ENCODE measurements at places on chromosomes 4 and X.

DNA sequence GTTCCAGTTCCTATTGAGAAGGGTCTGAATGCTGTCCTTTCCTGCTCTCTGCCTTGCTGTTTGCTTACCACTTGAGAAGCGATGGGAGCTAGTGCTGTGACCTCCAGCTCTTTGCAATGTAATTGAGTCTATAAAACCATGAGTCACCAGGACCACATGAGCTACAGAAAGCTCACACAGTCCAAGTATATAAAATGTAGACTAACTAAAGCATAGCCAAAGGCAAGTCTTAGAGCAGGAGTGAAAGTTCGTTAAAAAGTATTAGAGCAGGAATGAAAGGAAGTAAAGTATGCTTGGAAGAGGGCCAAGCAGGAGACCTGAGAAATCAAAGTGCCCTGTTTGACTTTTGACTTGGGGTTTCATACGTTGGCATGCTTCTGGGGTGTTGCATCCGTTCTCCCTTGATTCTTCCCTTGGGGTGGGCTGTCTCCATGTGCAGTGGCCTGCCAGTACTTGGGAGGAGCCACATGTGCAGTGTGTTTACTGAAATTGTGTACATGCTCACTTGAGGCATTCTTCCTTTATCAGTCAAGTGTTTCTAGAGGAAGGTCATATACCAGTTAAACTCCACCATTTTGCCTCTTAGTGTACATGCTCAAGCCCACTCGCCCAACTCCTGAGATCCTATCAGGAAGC, 71.3 kb upstream of the KIT start:
- DNase-seq, result no peak

DNA sequence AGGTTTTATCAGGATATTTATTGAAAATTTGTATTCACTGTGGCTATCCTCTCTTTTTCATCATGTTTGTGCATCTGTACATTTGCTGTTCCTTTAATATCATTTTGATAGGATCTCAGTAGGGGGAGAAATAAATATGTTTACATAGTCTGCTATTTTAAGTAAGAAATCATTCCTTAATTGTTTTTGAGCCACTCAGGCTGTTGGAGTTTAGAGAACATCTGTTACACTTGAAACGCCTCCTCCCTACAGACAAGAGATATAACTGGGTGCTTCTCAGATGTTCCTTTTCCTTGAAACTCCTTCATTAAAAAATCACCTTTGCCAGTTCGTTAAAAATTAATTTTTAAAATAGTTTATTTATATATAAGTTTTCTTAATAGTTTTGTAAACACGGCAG, 59.4 kb downstream of the QRFPR start:
- no peak for DNase-seq

DNA sequence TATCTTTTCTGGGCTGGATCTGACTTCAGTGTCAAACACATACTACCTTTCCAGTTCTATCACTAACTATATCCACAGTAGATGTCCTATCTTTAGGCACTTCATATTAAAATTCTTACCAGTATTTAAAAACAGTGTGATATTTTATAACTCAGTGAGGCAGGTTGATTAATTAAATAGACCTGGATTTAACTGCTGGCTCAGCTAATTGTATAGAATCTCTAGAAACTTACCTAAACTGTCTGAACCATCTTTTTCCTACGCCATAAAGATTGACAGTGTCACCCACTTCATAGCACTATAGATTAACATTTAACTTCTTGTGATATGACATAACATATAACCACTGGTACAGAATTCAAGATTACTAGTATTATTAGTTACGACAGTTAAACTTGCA, 935.3 kb downstream of the FAT4 start:
- no peak for DNase-seq

DNA sequence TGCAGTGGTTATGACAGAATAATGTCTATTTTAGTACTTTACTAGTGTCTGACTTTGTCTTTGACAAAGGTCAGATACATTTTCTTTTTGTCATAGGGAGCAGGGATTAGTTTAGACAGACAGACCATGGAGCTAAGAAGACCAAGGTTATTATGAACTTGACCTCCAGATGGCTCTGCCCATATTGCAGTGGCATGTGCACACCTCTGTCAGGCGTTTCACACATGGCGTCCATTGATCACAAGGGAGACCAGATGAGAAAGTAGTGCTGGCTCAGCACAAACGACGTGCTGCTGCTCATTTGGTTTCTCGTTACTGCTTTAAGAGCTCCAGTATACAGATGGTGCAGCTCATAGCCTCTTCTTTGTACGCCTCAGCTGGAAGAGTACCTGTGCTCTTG, 56.3 kb upstream of the HPSE start:
- no peak for DNase-seq

- no peak for DNase-seq
Measured at GRCh38 chr4:138939960-138940359, 75.6 kb upstream of the NOCT start.

- no peak for DNase-seq
Measured at GRCh38 chr4:139955600-139955999, 198.4 kb downstream of the MAML3 start.

DNA sequence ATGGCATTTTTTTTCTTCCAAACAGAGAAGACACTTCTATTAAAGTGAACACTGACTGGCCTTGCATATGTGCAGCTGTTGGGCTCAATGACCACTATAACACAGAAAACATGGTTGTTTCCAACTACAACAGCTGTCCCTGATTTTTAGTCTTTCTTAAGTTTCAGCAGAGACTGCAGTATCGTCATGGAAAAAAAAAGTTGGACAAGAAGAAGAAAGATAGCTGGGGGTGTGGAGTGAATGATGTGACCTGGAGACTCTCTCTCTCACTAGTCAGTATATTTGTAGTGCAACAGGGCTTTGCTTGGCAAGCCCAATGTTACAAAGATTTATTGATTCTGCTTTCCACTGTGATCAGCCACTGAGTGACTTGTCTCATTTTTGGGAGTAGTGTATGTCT, 29.5 kb upstream of the C4orf54 start:
- DNase-seq, result no peak

DNA sequence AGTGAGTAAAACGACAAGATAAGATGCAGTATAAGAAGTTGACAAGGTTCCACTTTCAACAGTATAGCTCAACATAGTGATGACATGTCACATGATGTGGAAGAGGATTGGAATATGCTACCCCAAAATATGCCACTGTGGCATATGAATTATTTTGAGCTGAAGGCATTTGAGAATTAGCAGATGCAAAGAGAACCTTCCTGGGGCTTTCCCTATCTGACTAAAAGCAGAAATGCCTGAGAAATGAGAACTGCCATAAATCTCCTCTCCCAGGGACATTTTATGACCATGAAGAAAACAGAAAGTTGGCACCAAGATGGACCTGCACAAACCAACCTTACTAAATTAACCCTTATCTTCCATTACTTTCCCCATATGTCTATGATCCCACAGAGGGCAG, 24.8 kb downstream of the CDKN2AIP start:
- DNase-seq, result no peak

DNA sequence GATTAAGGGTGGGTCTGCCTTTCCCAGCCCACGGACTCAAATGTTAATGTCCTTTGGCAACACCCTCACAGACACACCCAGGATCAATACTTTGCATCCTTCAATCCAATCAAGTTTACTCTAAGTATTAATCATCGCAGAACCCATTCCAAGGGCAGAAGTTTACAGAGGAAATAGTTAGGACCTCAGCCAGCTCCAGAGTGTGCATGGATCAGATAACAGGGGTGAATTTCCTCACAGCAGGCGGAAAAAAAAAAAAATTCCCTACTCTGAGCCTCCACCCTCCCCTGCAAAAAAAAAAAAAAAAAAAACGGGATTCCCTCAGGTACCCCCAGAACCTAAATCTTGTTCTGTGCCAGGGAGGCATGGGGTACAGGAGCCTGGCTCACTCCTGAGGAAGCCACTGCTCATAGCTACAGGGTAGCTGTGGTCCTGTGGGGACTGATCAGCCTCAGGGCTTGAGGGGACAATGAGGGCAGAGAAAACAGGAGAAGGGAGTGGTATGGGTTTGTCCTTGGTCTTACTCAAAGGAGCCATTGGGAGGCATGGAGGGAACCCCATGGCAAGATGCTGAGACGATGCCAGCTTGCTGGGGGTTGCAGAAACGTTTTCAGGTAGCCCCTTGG, 113.0 kb downstream of the DHRSX start:
- DNase-seq, result no peak

DNA sequence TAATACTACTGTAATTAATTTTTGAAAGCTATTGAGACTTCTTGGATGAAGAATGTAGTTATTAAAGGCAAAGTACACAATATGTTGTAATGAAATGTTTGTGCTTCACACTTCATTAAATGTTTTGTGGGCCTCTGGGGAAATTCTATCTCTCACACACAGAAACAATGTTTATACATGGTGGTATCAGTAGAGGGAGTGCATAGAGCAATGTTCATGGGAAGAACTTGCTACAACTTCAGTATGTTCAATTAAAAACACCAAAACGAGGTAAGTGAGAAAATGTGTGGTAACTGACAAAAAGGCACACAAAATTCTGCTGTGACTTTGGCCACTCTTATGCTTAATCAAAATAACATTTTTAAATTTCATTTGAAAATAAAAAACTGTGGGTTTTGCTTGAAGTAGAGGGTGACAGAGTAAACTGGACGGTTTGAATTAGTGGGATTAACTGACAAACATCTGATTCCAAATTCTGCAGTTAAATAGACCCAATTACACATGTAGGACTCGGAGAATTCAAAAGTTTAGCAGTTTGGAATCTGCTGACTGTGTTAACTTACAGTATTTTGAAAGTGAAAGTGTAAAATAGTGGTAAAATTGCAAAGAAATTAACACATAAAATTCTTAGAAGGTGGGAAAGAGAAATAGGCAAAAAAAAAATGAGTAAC, 111.4 kb upstream of the TTC29 start:
- no peak for DNase-seq

DNA sequence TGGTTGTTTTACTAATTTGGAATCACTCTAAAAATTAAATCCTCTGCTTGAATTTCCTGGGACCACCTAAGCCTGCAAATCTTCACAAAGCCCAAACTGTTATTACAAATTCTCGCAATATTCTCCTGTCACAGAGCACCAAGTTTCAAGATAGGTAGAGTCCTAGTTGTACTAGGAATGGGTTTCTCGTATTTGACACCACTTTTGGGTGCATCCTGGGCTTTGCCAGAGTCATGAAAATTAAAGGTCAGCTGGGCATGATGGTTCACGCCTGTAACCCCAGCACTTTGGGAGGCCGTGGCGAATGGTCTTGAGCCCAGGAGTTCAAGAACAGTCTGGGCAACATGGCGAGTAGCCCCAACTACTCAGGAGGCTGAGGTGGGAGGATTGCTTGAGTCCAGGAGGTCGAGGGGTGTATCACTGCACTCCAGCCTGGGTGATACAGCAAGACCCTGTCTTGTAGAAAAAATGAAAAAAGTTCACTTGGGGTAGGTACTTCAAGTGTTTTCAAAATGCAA, 30.6 kb upstream of the MANBA start:
- no peak for DNase-seq

- DNase-seq, result no peak
Measured at GRCh38 chrX:40091691-40092421, 5.9 kb downstream of the BCOR start.

GRCh38 chr4:91914176-91914804, 389.5 kb upstream of the GRID2 start:
- no peak for DNase-seq

Measured in omental fat pad (tissue), 4 donors.